ENCODE measurements at places on chromosomes 2 and 18. TPM values are rescaled to one million over a fixed set of nuclear protein-coding genes. Genes with fewer than 3 reads are reported as not detected.

ANKAR gene
- 2.4 TPM for polyA plus RNA-seq

RRM2 gene
- 31.8 TPM for polyA plus RNA-seq

CRACDL gene
- polyA plus RNA-seq = not detected

UGT1A10 gene
- not detected for polyA plus RNA-seq

COBLL1 gene
- polyA plus RNA-seq = 56.2 TPM

SCG2 gene
- polyA plus RNA-seq = 0.26 TPM

GRCh38 chr2:89763254-89763580 lies 1071.7 kb downstream of the RPIA start:
- no peak for DNase-seq

GRCh38 chr2:48755473-48755872 lies at the start of gene LHCGR:
LHCGR (minus strand) TSS chr2:48755724; CDS start chr2:48755671, 53 bp downstream.
- DNase-seq = no peak

DNA sequence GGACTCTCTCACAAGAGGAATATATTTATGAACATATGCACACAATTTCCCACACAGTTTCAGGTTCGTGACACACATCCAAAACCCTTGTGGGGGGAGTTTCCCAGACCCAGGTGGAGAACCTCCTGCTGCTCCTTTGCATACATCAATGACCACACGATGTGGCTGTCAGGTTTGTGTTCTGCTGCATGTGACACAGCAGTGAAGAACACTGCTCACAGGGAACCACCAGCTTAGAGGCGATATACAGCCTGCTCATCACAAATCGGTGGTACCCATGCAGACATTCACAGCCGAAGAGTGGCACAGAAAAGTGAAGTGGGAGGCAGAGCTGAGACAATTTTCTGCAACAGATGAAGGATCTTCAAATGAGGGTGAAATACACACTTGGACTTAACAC lies 175.6 kb upstream of the ZFP36L2 start:
- DNase-seq = no peak

DNA sequence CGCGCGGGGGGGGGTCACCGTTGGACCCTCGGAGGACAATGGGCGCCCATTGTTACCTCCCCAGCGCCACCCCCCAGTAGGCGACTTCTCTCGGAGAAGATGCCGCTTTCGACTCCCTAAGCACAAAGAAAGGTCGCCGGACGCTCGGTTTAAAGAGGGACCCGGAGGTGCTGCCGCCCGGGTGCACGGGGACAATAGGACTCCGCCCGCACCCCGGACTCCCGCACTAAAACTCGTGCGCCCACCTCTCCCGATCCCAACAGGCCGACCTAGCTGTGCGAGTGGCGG lies 318 bp upstream of the CDC42EP3 start:
- no peak for DNase-seq

GRCh38 chr2:29072971-29073725 lies 1.2 kb downstream of the PCARE start:
- DNase-seq = no peak

DNA sequence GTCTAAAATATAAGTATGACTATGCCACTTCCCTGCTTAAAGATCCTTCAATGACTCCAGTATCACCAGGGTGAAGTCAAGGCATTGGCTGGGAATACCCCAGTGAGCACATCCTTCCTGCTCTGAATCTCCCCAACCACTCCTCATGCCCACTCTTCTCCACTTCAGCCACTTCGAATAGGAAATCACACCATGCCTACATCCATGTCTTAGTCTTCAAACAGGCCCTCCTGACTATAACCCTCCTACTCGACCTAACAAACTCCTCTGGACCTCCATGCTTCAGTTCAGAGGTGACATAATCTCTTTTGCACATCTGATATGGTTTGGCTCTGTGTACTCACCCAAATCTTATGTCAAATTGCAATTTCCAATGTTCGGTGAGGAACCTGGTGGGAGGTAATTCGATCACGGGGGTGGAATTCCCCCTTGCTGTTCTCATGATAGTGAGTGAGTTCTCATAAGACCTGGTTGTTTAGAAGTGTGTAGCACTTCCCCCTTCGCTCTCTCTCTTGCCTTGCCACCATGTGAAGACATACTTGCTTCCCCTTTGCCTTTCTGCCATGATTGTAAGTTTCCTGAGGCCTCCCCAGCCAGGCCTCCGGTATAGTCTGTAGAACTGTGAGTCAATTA lies 87.8 kb upstream of the TFCP2L1 start:
- DNase-seq = no peak

DNA sequence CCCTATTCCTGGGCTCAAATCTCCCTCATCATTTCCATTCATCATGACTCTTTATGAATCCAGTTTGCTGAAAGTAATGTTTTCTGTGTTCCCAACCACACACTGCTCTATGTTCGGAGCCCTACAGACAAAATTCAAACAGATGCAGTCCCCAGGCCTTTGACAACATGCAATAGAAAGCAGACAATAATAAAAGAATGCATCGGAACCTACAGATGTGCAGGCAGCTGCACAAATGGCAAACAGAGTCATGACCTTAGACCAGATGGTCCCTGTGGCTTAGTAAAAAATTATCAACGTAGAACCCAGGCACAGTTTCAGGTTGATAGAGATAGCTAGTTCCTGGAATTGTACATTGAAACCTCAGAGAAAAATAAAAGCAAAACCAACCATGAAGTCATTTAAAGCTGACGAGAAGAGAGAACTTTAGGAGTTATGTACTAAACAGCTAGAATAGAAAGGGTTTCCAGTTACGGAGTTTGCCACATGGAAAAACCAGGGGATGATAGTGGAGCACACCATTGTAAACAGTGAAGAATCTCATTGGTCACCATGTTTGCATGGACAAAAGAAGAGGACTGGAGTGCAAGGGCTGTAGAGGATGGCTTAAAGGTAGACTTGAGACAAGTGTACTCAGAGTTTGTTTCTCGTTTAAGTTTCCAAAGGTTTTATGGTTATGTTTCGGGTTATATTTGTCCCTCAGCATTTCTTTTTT lies 23.2 kb upstream of the ACVR1 start:
- no peak for DNase-seq

DNA sequence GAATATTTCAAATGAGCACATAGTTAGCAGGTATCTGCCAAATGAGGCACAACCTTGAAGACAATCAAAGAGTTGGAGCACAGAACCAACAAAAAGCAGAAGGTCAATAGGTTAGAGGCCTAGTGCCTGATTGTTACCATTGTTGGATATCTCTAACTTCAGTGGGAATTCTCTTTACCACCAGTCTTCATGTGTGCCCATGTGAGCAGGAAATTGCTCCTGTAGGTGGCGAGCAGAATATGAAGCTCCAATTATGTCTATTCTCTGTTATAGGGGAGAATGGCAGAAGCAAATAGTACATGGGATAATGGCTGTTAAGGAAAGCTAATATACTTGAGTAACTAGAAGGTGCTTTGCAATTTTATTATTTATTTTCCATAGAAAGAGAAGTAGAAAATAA lies 14.9 kb upstream of the ZNF385B start:
- no peak for DNase-seq

GRCh38 chr2:10520154-10520553 lies 72.0 kb upstream of the ODC1 start:
- DNase-seq = no peak

DNA sequence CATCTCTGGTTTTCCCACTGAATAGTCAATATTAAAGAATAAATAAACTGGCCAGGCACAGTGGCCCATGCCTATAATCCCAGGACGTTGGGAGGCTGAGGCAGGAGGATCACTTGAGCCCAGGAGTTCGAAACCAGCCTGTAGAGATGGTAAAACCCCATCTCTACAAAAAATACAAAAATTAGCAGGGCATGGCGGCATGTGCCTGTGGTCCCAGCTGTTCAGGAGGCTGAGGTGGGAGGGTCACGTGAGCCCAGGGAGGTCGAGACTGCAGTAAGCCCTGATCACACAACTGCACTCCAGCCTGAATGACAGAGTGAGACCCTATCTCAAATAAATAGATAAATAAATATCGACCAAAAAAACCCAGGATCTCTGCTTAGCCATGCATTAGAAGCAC lies 50.2 kb upstream of the BIN1 start:
- no peak for DNase-seq

- DNase-seq = no peak
These were observed 25.5 kb upstream of the VIT start for GRCh38 chr2:36670881-36671595.

GRCh38 chr2:75645643-75646042 lies 940 bp upstream of the MRPL19 start:
- DNase-seq = no peak

DNA sequence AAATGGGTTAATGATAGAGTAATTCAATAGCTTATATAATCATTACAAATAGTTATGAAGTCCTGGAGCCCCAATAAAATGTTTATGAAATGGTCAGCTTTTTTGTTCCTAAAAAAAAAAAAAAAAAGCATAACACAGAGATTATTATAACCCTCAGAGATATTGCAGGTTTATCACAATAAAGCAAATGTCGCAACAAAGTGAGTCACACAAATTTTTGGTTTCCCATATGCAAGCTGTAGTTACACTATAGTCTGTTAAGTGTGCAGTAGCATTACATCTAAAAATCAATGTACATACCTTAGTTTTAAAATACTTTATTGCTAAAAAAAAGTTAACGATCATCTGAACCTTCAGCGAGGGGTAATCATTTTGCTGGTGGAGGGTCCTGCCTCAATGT lies 20.0 kb downstream of the WDFY1 start:
- no peak for DNase-seq

DNA sequence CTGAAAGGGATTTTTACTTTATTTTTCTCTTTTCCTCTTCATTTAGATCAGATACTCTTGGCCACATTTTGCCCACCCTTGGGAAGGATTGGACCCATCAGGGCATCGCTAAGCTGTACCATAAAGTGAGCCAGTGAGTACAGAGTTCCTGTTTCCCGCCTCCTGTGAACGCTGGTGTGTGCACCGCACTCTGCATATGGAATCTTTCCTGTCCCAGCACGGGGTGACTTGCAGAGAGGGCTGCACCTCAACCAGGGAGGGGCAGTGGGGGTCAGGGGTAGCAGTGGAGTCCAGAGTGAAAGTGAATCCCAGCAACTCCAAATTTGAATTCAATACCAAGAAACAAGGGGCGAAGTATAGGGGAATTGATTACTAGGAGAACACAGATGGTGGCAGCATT lies 58.6 kb downstream of the LPIN1 start:
- no peak for DNase-seq

GRCh38 chr2:125254010-125254409 lies 1228.9 kb downstream of the CNTNAP5 start:
- no peak for DNase-seq

- no peak for DNase-seq
These were observed 28.9 kb downstream of the LPIN2 start for GRCh38 chr18:2984091-2984490.

- DNase-seq = no peak
These were observed 628 bp downstream of the CREG2 start for GRCh38 chr2:101386599-101387150.

DNA sequence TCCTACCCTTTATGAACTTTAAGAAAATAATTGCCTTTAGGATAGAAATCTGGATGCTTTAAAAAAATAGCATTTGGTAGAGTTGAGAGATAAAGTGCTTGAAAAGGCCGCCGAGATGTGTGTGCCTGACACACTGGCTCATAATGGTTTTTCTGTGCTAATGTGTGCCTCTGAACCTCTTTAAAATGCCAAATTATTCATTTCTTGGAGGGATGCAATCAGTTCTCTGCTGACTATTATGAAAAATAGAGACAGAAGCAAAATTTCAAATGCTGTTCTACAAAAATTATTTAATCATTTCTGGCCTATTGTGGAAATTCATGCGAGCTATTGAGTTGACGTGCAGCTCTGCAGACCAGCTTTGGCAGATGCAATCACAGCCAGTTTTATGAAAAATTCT lies 18.0 kb upstream of the MBP start:
- DNase-seq = no peak

DNA sequence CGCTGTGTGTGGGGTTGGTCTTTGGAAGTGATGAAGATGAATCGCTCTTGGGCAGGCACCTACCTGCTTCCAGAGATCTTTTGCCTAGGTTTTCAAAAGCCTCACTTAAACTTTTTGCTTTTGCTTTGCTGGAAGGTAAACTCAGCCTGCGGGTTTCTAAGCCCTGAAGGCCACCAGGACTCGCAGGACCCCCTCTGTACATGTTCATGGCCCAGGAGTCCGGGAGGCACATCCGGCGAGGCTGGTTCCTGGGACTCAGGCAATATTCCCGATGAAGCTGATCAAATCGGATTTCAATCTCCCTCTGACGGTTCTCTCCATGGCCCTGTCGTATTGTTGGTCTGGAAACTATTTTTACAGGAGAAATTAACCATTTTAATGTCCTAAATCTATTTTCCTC lies 13.2 kb downstream of the HJURP start:
- no peak for DNase-seq

DNA sequence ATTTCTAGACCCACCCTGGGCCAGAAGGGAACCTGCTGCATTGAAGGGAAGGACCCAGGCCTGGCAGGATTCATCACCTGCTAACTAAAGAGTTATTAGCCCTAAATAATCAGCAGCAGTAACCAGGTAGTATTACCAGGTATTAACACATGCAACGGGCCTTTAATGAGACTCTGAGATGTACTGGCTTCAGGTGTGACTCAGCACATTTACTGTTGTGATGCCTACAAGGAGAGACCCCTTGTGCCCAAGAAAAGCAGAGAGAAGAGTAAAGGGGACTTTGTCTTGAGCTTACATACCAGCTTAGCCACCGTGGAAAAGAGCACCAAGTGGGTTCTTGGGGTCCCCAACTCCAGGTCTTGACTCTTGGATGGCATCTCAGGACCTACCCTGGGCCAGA lies 243.1 kb upstream of the SLC39A10 start:
- DNase-seq = no peak

DNA sequence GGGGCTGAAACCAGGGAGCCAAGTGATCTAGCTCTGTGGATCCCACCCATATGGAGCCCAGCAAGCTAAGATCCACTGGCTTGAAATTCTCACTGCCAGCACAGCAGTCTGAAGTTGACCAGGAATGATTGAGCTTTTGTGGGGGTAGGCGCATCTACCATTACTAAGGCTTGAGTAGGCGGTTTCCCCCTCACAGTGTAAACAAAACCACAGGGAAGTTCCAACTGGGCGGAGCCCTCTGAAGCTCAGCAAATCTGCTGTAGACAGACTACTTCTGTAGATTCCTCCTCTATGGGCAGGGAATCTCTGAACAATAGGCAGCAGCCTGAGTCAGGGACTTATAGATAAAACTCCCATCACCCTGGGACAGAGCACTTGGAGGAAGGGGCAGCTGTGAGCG lies 96.7 kb downstream of the CCDC148 start:
- DNase-seq = no peak

- DNase-seq = no peak
These were observed 40.5 kb downstream of the RPL37A start for GRCh38 chr2:216539120-216539519.

DNA sequence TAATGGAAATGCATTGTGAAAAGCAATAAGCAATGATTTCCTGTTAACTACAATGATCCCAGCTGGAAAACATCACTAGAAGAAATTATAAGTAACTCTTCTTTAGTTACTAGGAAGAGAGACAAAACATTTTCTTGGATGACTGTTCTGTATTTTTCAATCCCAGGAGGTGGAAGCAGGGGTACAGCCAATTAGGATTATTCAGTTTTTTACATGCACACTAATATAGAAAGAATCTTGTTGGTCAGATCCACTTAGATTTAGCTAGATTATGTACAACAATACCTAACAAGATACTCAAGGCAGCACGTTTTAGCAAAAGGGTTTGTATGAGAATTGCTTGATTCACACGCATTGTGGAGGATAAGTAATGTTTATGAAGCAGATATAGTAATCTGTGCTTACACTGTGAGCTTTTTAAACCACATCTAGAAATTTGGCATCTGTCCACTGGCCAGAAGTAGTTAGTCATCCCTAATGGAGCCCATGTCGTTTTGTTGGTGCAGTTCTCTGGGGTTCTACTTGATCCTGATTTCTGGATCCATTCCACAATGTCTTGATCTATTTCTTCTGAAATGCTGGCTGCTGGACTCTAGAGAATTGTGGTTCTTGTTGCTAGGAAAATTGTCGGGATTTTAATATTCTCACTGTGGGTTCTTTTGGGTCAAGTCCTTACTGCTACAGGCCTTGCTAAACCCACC lies 199.7 kb downstream of the ADCYAP1 start:
- DNase-seq = no peak

All from BJ (cell line).